Activated T-cell treated with anti-CD3 and anti-CD28 coated beads for 24 hours (primary cell): ENCODE measurements at places on chromosomes 2 and 18.

DNA sequence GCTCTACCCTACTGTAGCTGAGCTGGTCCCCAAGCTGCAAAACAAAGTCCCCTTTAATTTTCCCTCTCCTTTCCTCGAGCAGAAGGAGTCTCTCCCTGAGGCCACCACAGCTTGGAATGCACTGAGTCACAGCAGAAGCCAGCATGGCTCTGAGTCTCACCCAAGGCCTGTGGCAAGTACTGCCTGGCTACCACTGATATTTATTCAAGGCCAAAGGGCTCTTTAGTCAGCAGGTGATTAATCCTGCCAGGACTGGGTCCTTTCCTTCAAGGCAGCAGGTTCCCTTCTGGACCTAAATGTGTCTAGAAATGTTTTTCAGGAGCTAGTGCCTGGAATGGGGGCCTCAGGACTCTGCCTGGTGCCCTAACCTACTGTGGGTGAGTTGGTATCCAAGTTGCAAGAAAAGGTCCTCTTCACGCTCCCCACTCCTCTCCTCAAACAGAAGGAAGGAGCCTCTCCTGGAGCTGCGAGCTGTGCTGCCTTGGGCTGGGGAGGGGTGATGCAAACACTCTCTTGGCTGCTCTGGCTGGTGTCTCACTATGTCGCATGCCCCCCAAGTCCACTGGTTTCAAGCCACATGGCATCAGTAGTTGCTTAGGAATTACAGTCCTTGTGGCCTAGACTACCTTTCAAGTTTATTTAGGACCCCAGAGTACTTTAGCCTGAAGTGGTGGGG is 53.4 kb downstream of the CD28 start:
- DNase-seq = no peak

GRCh38 chr2:21376864-21377263 is 253.1 kb downstream of the TDRD15 start:
- DNase-seq = no peak

DNA sequence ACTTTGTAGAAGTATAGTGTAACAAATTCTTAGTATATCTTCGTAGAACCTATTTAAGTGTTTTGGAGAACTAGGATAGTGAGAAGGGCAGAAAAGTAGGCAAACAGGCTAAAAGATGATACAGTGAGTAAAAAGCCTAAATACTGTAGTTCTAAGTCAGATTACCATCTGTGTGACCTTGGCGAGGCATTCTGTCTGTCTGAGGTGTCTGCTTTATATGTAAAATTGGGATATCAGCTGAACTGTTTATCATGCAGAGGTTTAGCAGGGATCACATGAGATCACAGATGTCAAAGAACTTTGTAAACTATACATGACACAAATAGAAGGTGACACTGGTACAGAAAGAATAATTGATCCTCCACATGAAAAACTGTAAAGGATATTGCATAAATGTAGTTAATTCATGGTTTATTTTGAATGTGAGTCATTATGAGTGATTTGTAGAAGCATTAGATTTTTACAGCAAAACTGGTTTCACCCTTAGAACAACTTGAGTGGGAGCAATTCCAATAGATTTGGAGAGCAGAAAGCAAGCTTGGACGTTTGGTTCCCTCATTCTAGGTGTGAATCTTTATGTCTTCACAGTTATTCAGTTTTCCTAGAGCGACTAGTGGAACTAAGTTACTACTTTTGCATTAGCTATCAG is 41.9 kb downstream of the TAF1B start:
- DNase-seq = no peak

- DNase-seq = no peak
Measured at GRCh38 chr2:208407667-208408066, 1.1 kb downstream of the PTH2R start.

- DNase-seq = no peak
Measured at GRCh38 chr2:231037202-231037730, at the start of gene C2orf72. Gene C2orf72, plus strand, starts transcription at chr2:231037523. Its CDS starts 43 bp downstream, at chr2:231037566.

DNA sequence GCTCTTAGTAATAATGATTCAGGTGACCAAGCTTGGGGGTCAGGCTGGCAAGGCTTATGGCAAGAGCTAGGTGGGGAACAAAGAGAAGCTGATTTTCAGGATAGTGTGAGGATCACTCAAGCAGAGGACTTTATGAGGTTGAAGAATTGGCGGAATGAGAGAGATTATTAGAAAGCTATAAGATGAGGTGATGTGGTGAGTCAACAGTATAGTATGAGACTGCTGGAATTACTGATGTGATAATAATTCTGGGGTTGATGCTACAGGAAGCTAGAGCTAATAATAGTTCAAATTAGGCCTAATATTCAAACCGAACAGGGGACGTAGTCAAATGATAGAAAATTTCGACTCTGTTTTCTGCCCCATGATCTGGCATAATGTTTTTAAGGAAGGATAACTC is 2115.3 kb upstream of the PIK3C3 start:
- DNase-seq = no peak

- DNase-seq = no peak
Measured at GRCh38 chr2:105114551-105114950, 76.7 kb downstream of the MRPS9 start.
